ENCODE measurements at places on chromosomes 16 and 17. TPM values are rescaled to one million over a fixed set of nuclear protein-coding genes. Genes with fewer than 3 reads are reported as not detected.
A peak's percentile ranks its signal among the peaks of the same experiment; 100 is the strongest.

GRCh38 chr17:57099165-57099564, 14.1 kb downstream of the AKAP1 start:
- DNase-seq: no peak

TANC2 gene
- total RNA-seq: 77.9 TPM

GRCh38 chr17:10048629-10049350, 143.7 kb upstream of the RCVRN start:
- DNase-seq: no peak

GRCh38 chr16:10551881-10552280, 28.5 kb downstream of the EMP2 start:
- DNase-seq: no peak

GRCh38 chr16:63596716-63597115, 1525.1 kb downstream of the CDH11 start:
- no peak for DNase-seq

GRCh38 chr16:10561425-10561824, 19.0 kb downstream of the EMP2 start:
- no peak for DNase-seq

GRCh38 chr17:47850692-47851573, at the start of gene SP6:
SP6 (minus strand) TSS chr17:47851163; CDS start chr17:47848429, 2,734 bp downstream.
- DNase-seq: peak; percentile 48

DNA sequence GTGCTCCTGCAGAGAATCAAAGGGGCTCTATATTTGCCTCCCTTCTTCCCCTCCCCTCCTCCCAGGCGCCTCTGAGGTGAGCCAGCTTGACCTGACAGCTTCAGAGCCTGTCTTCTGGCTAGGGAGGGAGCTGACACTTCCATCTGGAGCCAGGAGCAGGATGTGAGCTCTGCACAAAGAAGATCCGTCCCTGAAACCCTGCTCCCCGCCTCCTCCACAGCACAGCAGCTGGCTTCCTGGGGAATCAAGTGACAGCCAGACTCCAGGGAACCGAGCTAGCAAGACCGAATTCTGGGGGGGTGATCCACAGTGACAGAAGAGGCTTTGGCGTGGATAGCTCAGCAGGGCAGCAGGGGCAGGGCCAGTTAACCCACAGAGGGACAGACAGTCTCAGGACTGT, 37.2 kb downstream of the CCDC182 start:
- DNase-seq: peak; percentile 93

GRCh38 chr16:9099131-9099625, 7.7 kb downstream of the HAPSTR1 start:
- DNase-seq: no peak

- DNase-seq: peak; percentile 85
These were observed 22.8 kb upstream of the PVALEF start for GRCh38 chr17:81142301-81143199.

DNA sequence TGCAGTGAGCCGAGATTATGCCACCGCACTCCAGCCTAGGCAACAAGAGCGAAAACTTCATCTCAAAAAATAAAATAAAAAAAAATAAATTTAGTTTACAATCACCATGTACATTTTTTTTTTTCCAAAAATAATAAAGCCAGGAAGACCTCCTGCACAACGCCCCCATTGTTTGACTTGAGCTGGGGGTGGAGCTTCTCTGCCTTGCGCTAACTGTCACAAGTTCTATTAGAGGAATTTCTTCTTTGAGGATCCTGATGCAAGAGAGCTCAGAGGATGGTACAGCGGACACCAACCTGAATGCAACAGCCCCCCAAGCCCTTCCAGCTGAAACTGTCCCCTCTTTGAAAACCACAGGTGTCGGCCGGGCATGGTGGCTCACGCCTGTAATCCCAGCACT, 24.9 kb upstream of the CBX4 start:
- no peak for DNase-seq

- no peak for DNase-seq
These were observed 274.0 kb downstream of the PARN start for GRCh38 chr16:14356064-14356463.

- DNase-seq: no peak
These were observed 4.0 kb upstream of the IL17C start for GRCh38 chr16:88634141-88634993.

DNA sequence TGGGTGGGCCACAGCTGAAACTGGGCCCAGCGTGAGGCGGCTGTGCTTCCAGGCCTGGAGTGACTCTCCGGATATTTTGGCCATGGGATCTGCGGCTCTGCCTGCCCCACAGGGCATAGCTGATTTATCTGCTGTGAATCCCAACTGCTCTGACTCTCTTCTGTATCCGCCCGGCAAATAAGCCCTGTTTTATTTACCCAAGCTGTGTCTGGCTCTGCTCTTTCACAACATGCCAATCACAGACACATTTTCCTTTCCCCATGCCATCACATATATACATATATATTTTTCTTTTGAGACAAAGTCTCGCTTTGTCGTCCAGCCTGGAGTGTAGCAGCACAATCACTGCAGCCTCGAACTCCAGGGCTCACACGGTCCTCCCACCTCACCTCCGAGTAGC, 33.3 kb downstream of the GTF3C1 start:
- DNase-seq: no peak

DNA sequence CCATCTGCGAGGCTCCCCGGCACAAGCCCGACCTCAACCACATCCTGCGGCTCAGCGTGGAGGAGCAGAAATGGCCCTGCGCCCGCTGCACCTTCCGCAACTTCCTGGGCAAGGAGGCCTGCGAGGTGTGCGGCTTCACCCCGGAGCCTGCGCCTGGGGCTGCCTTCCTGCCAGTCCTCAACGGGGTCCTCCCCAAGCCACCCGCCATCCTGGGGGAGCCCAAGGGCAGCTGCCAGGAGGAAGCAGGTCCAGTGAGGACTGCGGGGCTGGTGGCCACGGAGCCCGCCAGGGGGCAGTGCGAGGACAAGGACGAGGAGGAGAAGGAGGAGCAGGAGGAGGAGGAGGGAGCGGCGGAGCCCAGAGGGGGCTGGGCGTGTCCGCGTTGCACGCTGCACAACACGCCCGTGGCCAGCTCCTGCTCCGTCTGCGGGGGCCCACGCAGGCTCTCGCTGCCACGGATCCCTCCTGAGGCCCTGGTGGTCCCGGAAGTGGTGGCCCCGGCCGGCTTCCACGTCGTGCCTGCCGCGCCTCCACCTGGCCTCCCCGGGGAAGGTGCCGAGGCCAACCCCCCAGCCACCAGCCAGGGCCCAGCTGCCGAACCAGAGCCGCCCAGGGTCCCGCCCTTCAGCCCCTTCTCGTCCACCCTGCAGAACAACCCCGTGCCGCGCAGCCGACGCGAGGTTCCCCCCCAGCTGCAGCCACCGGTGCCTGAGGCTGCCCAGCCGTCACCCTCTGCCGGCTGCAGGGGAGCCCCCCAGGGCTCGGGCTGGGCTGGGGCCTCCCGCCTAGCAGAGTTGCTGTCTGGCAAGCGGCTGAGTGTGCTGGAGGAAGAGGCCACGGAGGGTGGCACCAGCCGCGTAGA, 13.1 kb upstream of the PRR35 start:
- peak; percentile 35 for DNase-seq

DNA sequence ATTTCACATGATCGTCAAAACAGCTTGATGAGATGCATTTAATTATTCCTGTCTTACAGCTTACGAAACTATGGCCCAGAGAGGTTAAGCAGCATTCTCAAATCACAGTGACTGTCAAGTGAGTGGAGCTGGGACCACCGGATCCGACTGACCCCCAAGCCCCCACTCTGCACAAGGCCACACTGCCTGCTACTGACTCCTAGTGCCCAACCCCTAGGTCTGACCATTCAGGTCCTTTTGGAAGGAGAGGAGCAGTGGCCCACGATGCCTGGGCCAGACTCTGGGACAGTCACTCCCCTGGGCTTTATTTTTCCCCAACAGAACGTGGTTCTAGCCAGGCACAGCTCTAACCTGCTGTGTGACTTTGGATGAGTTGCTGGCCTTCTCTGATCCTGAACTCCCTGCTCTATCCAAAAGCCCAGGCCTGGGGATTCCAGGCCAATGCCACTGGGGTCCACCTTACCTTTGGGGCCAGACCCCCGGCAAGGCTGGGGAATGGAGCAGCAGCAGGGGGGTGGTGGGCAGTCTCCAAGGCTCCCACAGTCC, 9.9 kb downstream of the TSPOAP1 start:
- DNase-seq: no peak

DNA sequence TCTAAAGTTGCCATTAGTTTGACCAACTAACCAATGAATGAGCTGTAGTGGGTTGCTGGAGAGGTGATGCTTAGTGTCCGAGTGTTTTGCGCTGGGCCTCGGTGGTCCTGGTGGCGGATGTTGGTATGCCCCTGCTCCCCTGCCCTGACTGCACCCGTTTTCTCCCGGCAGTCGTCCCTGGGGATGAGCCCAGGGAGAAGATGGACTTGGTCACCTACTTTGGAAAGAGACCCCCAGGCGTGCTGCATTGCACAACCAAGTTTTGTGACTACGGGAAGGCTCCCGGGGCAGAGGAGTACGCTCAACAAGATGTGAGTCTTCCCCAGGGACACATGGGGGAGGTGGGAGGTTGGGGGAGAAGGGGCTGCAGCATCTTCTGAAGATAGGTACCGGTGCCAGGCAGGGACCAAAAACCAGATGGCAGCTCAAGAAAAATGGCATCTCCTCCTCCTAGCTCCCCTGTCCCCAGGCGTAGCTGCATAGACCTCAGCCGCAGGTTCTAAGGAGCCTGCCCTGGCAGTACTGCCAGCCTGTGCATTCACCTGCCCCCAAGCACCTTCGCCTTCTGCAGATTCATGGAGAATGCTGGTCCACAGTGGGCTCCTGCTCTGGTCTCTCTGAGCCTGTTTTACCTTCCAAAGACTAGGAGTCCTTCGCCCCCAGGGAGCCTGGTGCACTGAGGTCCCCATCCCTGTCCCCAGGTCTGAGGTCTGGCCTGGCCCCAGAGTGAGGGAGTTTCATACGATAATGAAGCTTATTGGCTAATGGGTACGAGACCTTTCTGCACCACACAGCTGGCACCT, 5.3 kb downstream of the CNP start:
- DNase-seq: no peak

DNA sequence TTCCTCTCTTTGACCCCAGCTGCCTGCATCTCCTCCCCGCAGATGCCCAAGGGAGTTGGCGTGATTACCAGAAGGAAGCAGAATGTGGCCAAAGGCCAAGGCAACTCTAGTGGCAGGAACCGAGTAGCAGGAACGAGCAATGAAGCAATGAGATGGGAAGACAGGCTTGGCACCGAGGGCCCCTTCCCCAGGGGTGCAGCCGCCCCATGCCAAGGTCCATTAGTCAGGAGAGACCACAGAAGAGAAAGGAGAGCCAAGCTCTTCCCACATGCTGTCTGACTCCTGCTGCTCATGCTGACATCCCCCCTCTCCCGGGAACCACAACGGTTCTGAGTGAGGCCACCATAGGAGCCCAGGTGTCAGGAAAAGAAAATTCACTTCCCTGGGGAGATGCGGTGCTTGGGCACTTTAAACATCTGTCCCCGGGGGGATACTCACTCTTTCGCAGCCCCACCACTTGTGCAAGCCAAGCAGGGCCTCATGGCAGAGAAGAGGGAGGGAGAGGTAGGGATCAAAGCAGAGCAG, 67.4 kb downstream of the MYO18A start:
- no peak for DNase-seq

- no peak for DNase-seq
These were observed 18.6 kb upstream of the ENDOV start for GRCh38 chr17:80396157-80397033.

DNA sequence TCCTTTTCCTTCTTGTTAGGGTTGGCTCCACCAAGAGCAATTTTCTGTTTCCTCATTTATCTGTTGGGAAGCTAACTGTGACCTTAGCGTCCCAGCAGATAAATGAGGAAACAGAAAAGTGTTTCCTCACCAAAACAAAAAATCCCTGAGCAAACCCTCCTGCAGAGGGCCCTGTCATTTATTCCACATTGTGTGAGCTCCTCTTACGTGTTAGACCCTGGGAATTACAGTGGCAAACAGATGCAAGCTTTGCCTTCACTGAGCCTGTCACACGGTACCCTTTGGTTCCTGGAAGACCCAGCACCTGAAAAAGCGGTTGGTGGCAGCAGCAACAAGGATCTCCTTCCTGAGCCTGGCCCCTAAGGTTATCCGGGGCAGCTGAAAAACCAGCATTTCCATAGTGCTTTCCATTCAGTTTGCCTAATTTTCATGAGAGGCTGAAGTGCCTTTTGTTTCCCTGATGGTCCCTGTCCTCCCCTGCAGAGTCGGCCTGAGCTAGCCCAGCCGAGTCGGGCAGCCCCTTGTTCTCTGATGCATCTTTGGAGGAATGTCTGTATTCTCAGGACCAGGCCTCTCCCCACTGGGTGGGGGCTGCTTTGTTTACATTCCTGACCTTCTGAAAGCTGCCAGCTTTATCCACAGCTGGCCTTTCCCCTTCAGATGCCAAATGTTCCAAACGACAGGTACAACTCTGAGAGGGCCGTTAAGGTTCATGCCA, 34.7 kb downstream of the YPEL2 start:
- peak; percentile 46 for DNase-seq

- peak; percentile 71 for DNase-seq
These were observed 59.8 kb upstream of the FBXO47 start for GRCh38 chr17:39026980-39027451.

DNA sequence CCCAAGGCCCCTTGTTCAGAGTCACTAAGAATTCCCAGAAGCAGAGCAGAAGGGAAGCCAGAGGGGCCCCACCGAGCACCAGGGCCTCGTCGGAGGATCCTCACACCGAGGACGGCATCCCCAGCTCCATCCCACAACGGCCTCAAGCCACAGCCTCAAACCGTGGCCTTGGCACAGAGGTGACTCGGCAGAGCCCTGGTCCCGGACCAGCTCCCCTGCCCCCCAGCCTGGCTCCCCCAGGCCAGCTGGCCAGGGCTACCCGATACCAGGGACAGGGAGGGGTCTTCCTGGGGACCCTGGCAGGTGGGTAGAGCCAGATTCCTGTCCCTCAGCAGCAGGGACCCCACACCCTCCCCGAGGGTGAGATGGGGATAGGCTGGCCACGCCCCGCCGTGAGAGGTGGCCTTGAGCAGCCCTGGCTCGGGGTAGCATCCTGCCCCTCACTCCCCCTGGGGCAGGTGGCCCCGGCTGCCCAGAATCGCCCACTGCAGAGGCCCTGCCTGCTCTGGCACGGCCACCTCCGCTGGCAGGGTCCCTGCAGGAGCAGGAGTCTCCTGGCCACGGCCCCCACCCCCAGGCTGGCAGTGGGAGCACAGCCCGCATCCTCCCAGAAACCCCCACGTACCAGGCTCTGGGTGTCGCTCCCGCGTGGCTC, 5.6 kb upstream of the PVALEF start:
- DNase-seq: no peak

SLC35B1 gene
- total RNA-seq: 84.1 TPM

- DNase-seq: peak; percentile 51
These were observed 23.1 kb upstream of the C16orf78 start for GRCh38 chr16:49350265-49351095.

OR2C1 gene
- total RNA-seq: not detected

DNA sequence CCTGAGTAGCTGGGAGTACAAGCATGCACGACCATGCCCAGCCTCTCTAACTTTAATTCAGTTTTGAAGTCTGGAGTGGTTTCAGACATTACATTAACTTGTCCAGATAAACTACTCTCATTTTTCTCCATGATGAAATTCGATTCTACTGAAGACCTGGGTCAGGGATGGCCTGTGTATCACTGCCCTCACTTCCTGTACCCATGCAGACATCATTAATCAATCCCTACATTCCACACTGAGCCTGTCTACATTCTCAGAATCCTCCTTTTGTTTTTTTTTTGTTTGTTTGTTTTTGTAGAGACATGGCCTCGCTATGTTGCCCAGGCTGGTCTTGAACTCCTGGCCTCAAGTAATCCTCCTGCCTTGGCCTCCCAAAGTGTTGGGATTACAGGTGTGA, 22.6 kb downstream of the ADCY7 start:
- DNase-seq: no peak

GRCh38 chr17:12242345-12242954, 221.8 kb downstream of the MAP2K4 start:
- peak; percentile 46 for DNase-seq
